ENCODE measurements at places on chromosomes 7 and 10.

- no peak for DNase-seq
Observed at GRCh38 chr7:148266795-148267194, 323.8 kb upstream of the C7orf33 start.

DNA sequence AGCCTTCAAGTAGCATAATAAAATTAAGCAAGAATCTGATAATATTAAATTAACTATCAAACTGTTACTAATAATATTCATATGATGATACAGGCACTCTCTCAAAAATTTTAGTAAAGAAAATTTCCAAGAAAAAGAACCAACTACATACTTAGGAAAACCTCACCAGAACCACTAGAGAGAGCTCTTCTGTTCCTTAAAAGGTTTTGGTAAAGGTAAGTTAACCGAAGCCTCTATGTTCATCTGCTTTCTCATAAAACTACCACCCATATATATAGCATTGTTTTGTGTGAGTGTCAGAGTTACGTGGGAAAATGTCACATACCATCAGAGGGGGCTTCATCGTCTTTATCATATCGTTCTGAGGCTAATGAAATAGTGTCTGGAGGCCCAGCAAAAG, 20.7 kb downstream of the SKAP2 start:
- no peak for DNase-seq

- no peak for DNase-seq
Observed at GRCh38 chr10:75825235-75825634, 393.8 kb downstream of the LRMDA start.

DNA sequence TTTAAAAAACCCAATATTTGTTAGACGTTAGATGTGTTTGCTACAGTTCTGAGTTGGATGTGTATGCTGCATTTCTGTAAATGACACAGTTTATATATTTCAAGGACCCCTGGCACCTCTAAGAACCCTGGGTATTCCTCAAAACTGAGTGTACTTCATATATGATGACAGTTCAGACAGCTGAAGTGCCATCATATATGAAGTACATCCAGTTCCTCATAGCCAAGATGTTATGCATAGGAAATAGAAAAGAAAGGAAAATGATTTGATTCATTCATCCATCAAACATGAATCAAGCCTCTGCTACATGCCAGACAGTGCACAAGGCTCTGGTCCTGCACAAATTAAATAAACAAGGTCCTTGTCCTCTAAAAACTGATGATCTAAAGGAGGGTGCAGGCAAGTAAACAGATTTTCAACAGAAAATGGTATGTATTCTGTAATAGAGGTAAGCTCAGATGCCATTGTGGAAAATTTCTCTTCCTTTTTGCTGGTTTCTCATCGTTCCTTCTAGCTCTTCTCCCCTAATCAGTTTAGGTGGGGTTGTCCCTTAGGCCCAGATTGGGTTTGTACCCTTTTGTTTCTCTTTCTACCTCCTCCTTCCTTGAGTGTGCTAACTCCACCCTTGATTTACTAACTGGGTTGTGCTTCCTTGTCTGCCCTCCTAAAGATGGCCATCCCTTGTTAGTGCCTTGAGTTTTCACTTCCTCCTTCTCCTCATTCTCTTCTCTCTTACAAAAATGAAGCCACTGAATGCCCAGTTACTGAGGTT, 25.3 kb upstream of the SMIM30 start:
- no peak for DNase-seq

GRCh38 chr7:116786791-116787443, 75.5 kb upstream of the CAPZA2 start:
- no peak for DNase-seq

DNA sequence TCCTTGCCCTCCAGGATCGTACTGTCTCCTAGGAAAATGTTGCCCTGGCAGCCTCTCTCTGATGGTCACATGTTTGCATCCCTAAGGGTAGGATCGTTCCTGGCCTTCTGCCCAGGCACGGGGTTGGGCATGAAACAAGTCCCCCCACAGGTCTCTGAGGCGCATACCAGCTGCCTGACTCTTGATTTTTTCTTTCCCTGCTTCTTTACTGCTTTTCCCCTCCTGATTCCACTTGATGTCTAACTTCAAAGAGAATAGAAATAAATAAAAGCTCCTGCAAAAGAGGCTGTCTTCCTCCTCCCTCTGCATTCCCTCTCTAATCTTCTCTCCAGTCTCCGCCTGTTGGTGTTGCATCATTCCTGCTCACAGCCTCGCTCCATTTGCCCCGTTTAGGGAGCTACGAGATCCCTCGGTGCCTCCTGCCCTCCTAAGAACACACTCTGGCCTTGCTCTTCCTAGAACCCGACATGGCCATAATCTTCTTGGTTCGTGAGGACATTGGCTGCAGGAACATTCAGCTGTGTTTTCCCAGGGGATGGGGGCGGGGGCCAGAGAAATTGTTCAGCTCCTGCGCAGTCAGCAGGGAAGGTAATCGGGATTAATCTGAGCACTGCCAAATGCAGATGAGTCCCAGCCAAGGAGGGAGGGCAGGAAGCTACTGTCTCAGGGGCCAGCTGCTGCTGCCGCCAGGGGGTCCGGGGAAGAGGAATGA, 26.0 kb downstream of the LEP start:
- no peak for DNase-seq

- no peak for DNase-seq
Observed at GRCh38 chr10:88313878-88314277, 269.2 kb downstream of the RNLS start.

DNA sequence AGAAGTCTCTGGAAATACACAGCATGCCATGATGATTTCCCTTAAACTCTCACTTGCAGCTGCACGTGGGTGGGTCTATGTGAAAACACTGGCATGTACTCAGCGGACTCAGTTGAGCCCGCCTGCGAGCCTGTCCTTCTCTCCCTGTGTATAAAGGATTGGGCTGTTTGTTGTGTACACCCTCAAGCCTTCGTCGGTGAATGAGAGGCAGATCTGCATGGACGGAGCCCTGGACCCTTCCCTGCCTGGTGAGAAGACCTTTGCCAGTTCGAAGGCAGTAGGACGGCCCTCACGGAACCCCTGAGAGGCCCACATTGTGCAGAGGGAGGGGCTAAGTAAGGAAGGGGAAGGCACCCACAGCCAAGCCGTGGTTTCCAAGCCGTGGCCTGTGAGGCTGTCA, 121.2 kb downstream of the WDFY4 start:
- DNase-seq = no peak

GRCh38 chr7:17524746-17525145, 226.3 kb downstream of the AHR start:
- no peak for DNase-seq

- no peak for DNase-seq
Observed at GRCh38 chr10:66228887-66229286, 696.9 kb upstream of the LRRTM3 start.

DNA sequence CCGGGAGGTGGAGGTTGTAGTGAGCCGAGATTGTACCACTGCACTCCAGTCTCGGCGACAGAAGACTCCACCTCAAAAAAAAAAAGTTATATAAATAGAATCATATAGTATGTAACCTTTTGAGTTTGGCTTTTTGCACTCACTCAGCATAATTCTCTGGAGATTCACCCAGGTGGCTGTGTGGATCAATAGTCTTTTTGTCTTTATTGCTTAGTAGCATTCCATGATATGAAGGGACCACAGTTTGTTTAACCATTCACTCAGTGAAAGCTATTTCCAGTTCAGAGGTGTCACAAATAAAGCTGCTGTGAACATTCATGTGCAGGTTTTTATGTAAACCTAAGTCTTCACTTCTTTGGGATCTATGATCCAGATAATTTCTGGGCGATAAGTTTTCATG, 167.7 kb downstream of the PKD1L1 start:
- DNase-seq = no peak

Data from CD4-positive, alpha-beta memory T cell (primary cell).